Testis (tissue), 5 donors: ENCODE measurements at places on chromosomes 1 and 21. TPM values are rescaled to one million over a fixed set of nuclear protein-coding genes. Genes with fewer than 3 reads are reported as not detected.

Gene CHAF1B
- 6.2 TPM for total RNA-seq

DNA sequence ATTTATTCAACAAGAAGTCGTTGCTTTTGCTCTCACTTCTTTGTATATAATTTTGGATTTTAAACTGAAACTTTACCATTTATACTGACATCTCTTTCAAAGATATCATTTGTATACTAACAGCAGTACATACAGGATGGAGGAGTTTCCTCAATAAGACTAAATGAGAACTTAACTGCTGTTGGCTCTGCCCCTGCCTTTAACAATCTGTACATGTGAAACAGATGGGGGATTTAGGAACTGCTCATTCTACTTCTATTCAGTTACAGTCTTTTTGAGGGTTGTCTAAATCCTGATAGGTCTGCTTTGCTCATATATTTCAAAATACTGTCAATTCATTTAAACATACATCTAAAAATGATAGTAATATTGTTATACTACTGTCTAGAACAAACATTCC, 663.2 kb downstream of the ADGRL2 start:
- no peak for DNase-seq

DNA sequence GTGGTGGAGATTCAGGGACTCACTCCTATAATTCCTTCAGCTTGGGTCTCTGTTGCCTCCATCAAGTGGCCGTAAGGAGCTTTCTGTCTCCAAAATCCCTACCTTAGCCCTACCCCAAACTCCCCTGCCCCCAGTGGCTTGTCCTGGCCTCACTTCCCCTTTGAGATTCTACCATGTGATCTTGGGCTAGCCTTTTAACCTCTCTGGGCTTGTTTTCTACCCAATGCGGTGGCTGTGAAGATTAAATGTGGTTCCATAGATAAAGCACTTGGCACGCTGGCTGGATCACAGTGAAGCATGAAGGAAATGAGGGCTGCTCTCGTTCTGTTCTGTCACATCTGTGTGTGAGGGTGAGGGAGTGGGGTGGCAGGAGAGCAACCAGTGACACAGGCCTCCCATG, 43.6 kb downstream of the FAAH start:
- DNase-seq, result no peak

- no peak for DNase-seq
Observed at GRCh38 chr1:25623007-25623406, 6.4 kb downstream of the MAN1C1 start.

DNA sequence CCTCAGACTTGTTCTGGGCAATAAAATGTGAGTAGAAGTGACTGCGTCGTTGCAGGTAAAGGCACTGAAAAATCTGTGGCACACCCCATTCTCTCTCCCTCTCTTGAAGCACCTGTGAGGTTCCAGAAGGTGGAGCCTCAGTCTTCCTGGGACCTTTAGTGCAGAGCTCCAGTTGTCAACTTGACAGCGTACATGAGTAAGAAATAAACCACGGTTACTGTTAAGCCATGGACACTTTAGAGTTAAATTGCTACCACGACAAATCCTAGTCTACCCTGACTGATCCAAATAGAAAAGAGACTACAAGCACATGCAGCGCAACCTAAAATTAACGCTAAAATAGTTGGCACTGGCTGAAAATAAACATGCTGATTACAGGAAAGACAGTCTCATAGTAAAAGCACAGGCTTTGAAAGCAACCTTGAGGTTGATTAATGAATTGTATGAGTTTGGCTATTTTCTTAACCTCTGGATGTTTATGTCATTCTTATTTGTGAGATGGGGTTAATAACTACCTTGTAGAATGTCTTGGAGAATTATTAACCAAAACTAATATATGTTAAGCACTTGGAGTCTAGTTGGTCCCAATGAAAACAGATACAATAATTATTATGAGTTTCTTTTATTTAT, 93.0 kb upstream of the PLPPR4 start:
- DNase-seq, result no peak

- no peak for DNase-seq
Observed at GRCh38 chr1:60091195-60091715, 17.7 kb upstream of the C1orf87 start.

DNA sequence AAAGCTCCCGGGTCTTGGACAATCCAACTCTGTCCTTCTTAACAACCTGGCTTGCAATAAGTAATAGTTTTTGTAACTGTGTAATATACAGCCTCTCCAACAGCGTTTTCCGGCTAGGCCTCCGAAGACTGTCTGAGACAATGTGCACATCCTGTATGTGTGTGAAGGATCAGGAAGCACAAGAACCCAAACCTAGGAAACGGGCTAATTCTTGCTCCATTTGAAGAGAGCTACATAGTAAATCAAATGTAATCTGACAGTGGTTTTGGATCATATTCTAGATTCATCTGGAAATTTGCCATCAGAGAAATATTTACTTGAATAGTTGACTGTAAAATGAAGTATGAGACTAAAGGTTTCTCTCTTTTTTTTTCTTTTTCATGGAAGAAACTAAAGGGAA, 1.2 kb downstream of the GPR52 start:
- DNase-seq, result no peak
